Pancreas (tissue), 10 donors: ENCODE measurements at places on chromosomes 6 and 20. TPM values are rescaled to one million over a fixed set of nuclear protein-coding genes. Genes with fewer than 3 reads are reported as not detected.

RIPK1 gene
- 9.5 TPM for total RNA-seq

OGFRL1 gene
- total RNA-seq, result 9.2 TPM

PRR18 gene
- 0.06 TPM for total RNA-seq

DNAH8 gene
- total RNA-seq, result not detected

DEFB132 gene
- total RNA-seq, result not detected

ZNF165 gene
- total RNA-seq, result 3.0 TPM

TPBG gene
- total RNA-seq, result 3.0 TPM

COL21A1 gene
- 1.8 TPM for total RNA-seq

GRCh38 chr20:25011261-25011660, 18.7 kb upstream of the APMAP start:
- no peak for DNase-seq

DNA sequence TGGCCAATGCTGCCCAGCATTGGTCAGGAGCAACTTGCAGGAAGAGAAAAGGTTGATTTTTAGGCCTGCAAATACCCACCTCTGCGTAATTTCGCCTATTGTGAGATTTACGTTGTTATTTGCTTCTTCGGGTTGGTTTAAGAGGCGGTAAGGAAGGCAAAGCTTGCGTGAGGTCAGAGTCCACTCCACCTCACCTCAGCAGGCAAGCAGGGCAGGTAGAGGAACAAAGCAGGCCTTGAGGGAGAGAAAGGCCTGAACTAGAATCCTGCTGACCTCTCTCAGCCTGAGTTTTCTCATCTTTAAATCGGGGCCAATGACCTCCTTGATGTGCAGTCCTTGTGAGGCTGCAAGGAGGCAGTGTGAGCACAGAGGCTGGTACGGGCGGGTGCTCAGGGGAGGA, 239.1 kb downstream of the CDC5L start:
- DNase-seq, result no peak

- no peak for DNase-seq
Observed at GRCh38 chr6:11277275-11278206, 45.1 kb upstream of the NEDD9 start.

GRCh38 chr6:100246206-100246605, 218.5 kb downstream of the SIM1 start:
- DNase-seq, result no peak

GRCh38 chr20:1281279-1282057, 15.4 kb downstream of the SNPH start:
- no peak for DNase-seq

- no peak for DNase-seq
Observed at GRCh38 chr6:135759831-135760230, 91.7 kb upstream of the PDE7B start.

DNA sequence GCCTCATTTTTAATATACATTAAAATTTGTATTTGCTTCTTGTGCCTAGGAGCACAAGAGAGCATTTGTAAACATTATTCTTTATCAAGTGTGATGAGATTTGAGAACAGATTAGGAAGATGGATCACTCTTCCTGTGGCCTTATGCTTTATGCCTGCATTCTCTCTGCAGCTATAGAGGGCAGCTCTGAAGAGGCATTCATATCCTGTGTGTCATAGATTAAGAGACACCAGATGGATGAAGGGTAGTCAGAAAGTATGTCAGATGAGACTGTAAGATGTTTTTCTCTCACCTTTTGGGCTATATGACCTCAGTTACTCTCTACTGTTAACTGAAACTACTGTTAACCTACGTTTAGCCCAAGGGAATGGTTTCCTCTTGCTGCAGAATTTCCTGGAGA, 61.4 kb downstream of the DNAH8 start:
- no peak for DNase-seq

DNA sequence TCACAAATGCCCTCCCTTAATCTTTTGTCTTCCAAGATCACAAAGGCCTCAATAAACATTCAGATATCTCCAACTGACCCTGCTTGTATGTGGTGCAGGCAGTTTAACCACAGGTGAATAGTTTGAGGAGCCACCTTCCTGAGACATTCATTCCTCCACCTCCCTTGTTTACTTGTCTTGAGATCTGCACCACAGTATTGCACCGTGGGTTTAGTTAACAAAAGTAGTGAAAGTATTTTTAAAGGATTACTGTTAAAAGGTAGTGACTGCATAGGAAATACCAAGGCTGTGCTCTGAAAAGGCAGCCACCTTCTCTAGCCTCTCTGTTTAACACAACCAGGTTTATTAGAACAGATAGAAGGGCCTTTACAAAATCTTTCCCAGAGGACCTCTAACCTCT, 46.5 kb downstream of the SESN1 start:
- no peak for DNase-seq

GRCh38 chr6:152441902-152442301, 195.3 kb downstream of the SYNE1 start:
- no peak for DNase-seq

- DNase-seq, result no peak
Observed at GRCh38 chr6:139099984-139100383, 34.9 kb upstream of the HECA start.

DNA sequence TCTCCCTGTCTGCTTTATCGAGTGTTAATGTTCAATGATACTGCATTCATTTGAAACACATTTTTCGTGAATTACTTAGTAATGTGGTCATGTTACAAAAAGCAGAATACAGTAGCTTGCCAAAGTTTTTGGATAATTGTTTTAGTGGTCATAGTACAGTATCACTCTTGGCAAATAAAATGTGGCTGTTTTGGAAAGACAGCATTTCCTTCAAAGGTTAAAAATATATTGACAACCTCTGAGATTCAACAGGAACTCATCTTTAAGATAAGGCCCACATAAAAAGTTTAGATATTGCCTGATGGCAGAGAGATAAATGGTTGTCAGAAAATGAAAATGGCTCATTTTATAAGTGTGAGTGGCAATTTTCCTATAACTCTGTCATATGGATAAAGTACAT, 297.7 kb upstream of the MAN1A1 start:
- no peak for DNase-seq

- no peak for DNase-seq
Observed at GRCh38 chr6:56816370-56816769, 138.5 kb upstream of the BEND6 start.

DNA sequence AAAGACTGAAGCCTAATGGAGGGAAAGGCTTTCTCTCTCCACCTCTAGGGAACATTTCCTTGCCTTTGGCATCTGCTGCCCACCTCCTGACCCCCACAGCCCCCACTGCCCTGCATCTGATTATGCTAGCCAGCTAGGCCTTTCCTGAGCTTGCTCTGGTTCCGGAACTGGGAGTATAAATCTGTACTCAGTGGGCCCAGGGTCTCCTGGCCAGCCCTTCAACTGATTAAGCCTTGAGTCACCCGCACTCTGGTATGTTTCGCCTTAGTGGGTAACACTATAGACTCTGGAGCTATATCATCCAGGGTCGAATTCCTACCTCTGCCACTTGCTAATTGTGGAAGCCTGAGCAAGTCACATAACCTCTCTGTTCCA, 45.6 kb upstream of the RIPOR2 start:
- no peak for DNase-seq

- no peak for DNase-seq
Observed at GRCh38 chr20:40943591-40943990, 85.0 kb upstream of the TOP1 start.

DNA sequence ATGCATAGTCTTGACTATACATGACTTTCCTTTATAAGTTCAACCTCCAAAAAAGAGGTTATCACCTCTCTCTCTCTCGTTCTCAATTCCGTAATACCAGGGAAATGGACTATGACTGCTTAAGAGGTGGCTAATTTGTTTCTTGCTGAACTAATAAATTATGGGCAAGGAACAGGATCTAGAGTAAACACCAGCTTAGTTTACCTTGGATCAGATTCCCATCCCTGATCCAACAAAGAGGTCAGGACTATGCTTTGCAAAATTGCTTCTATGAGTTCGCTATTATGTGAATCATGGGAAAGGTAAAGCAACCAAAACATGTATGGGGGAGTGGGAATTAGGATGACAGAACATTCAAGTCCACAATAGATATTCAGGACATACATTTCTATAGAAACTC, 630.7 kb downstream of the HACE1 start:
- no peak for DNase-seq

GRCh38 chr20:59441860-59442810, 141.7 kb downstream of the EDN3 start:
- no peak for DNase-seq

GRCh38 chr6:120493505-120493904, 840.8 kb downstream of the TBC1D32 start:
- no peak for DNase-seq

GRCh38 chr6:29925321-29925720, 17.0 kb upstream of the HLA-A start:
- no peak for DNase-seq

- no peak for DNase-seq
Observed at GRCh38 chr6:45378334-45378926, 696 bp upstream of the SUPT3H start.
